MCF 10A (cell line): ENCODE measurements at places on chromosomes 6 and 20.

DNA sequence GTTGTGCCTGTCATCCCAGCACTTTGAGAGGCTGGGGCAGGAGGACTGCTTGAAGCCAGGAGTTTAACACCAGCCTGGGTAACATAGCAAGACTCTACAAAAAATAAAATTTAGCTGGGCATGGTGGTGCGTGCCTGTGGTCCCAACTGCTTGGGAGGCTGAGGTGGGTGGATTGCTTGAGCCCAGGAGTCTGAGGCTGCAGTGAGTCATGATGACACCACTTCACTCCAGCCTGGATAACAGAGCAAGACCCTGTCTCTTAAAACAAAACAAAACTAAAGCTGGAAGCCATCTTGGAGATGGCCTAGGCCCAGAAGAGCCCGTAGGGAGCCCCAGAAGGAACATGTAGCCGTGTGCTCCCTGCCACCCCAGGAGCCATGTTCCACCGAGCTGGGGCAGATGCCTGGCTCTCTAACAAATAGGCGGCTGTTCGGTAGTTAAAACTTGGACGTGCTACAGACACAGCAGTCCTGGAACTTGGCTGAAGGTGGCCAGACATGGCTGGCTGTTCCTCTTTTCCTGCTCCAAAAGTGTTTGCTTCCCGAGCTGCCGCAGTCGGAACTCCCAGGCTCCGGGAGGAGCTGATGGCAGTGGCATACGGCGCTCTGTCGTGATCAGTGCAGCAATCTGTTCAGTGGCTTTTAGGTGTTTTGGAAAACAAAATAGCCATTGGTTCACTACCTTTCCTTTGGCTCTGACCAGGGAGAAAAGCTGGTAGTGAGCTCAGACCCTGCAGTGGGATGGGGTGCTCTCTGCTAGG is 37.0 kb downstream of the DYNLT1 start:
- no peak for DNase-seq

DNA sequence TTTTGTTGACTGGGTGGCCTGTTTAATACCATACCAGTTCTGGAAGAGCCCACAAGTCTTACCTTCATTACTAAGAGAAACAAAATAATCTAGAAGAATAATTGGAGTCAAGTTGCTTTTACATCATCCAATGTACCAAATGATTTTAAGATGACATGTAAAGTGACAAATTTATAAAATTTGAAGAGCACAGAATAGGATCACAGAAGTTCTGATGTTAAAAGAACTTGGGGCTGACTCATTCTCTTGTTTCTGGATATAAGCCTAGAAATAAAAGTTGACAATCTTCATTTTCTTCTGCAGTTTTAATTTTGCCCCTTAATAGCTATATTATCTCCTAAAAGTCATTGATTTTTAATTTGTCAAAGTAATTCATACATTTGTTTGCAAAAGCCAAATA is 317.5 kb upstream of the MARCKS start:
- no peak for DNase-seq

DNA sequence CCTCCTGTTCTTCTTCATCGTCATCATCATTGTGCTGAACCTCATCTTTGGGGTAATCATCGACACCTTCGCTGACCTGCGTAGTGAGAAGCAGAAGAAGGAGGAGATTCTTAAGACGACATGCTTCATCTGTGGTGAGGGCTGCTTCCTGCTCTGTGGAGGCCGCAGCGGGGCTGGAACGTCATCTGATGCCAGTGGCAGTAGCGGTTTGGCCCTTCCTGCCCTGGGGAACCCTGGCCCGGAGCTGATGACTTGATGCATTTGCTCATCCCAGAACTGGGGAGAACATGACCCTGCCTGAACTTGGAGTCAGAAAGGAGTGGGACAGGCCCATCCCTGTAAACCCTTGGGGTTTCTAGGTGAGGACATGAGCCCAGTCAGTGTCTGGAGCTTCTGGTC is 18.7 kb downstream of the UQCC2 start:
- DNase-seq: no peak

DNA sequence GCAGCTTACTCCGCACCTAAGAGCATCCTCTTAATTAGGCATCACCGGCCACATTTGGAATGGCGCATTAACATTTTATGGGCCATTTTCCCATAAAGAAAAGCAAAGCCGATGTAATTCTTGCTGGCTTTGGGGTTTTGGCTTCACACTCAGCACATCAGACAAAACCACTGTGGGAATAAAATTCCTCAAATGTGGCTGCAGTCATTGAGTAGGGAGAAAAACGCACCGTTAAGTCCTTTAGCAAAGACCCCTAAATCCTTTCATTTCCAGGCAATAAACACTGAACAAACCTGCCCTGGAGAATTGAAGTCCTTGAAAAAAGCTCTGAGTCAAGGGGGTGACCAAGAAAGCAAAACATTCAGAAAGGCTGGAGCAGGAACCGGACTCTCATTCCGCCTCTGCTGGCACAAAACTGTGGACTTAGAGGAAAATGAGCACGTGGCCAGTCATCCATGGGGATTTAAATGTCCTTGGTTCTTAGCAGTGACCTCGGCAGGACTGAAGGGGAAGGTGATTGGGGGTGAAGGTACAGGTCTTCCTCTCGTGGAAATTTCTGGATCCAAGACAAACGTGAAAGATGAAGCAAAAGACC is 102.9 kb downstream of the CDH4 start:
- no peak for DNase-seq

GRCh38 chr6:33723371-33724085 is 12.0 kb upstream of the UQCC2 start:
- DNase-seq: no peak

GRCh38 chr20:43528258-43528875 is 20.9 kb downstream of the L3MBTL1 start:
- no peak for DNase-seq

DNA sequence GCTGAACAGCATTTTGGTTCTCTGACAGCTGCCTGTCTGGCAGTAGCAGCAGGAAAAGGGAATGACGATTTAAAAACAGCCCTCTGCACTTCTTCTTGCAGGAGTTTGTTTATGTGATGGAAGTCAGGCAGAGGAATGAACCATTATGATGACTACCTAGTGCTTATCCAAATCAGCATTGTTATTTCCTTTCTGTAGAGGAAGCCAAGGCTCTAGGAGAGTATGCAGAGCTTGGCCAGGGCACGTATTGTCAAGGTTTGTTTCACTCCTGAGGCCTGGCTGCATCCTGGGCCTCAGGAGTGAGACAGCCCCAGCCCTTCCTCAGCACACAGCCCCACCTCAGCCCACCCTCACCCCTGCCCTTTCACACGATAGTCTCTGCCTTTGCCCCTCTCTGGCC is 68.5 kb downstream of the FAM229B start:
- no peak for DNase-seq

- no peak for DNase-seq
Observed at GRCh38 chr20:55793986-55794385, 211.3 kb downstream of the CBLN4 start.

- peak; percentile 56 for DNase-seq
Observed at GRCh38 chr6:43308101-43308989, at the start of gene CRIP3. TSS of gene CRIP3 (minus strand) at chr6:43308826. CDS start at chr6:43308792, 34 bp downstream.

GRCh38 chr6:105753207-105753606 is 332.9 kb upstream of the PRDM1 start:
- DNase-seq: peak; percentile 54

DNA sequence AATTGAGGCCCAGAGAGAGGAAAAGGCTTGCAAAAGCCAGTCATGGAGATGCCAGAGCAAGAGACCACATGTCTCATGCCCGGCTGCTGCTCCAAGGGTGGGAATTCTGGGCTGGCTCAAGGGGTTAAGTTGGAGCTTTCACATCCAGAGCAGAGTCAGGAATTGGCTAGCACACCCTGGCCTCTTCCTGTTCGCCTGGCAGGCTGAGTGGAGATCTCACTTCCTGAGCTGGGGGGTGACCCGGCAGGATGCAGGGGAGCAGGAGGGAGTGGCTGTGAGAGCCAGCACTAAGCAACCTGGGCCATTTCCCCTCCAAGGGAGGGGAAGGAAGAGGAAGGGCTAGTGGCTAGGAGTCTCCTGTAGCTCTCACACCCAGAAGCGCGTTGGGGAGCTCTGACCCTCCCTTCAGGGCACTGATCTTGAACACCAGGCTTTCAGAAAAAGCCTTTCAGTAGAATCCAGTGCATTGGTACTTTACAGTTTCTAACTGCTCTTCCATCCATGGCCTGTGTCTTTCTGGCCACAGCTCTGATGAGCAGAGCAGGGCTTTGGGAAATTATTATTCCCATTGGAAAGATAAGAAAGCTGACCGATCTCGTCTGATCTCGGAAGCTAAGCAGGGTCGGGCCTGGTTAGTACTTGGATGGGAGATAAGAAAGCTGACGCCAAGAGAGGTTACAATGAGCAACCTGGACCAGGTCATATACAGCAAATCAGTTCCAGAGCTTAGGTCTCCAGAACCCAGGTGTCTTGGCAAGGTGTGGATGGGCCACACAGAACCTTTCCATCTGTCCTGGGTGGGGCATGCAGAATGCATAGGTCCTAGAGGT is 2.2 kb upstream of the CCM2L start:
- DNase-seq: no peak

DNA sequence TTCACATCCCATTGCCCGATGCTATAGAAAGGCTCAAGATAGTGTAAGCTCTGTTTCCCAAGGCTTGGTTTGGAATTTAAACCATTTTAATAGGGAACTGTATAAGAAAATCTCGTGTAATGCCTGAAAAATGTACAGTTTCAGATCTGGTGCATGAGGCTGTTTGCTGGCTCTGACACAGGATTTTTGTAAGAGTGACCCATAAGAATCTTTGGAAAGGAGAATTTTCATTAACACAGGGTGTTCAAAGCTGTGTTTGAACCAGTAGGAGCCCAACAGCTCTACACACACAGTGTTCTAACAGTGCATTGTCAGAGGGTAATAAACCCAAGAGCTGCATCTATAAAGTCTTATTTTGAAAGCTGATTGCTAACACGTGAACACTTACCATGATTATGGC is 293.5 kb downstream of the PRL start:
- DNase-seq: no peak

GRCh38 chr20:49518576-49518975 is 36.1 kb upstream of the KCNB1 start:
- DNase-seq: no peak

DNA sequence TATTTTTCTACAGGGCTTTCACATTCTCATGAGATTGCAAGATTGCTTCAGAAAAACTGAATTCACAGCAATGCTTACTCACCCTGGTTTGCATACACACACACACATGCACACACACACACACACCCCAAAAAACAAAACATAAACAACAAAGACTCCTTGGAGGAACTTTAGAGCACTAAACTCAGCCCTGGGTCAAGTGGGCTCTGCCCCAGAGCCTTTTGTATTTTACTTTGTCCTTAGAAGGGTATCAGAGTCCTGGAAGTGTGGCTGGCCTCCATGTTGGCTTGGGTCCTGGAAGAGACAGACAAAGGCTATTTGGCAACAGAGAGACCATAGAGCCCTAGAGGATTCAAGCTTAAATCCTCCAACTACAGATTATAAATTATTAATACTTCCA is 8.0 kb upstream of the CST9 start:
- DNase-seq: no peak

DNA sequence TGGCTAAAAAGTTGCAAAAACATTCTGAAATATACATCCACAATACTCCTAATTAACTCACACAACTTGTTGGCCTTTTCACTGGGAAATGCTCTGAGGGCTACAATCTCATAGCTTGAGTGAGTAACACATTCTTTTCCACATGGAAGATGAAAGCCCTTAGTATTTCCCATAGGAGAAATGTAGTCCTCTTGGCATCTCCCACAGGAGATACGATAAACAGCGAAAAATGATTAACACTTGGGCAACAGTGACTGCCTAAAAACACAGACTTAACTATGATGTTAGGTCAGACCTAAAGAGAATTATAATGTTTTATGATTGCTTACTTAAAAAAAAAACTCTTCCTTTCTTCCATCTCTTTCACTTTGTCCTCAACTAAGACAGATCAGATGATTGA is 9.0 kb downstream of the MYLK4 start:
- no peak for DNase-seq

GRCh38 chr6:66900133-66901083 is 1193.4 kb upstream of the EYS start:
- no peak for DNase-seq

GRCh38 chr6:45123023-45123422 is 205.1 kb upstream of the RUNX2 start:
- no peak for DNase-seq

GRCh38 chr6:132041706-132042105 is 90.5 kb upstream of the CCN2 start:
- DNase-seq: no peak

DNA sequence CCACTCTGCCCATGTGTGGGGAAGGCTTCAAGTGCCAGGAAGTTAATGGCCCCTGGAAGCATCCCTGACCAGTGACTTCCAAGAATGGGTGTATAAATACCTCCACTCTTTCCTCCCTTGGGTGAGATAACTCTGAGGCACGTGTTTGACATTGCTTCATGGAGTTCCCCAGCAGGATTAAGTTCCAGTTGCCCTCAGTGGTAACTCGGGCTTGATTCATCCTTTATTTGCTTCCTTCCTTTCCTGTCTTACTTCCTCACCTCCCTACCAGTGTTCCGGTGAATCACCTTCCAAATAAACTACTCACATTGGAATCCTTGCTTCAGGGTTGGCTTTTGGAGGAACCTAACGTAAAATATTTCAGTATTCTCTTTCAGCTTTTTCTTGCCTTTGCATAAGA is 84.6 kb upstream of the JAG1 start:
- peak; percentile 45 for DNase-seq

DNA sequence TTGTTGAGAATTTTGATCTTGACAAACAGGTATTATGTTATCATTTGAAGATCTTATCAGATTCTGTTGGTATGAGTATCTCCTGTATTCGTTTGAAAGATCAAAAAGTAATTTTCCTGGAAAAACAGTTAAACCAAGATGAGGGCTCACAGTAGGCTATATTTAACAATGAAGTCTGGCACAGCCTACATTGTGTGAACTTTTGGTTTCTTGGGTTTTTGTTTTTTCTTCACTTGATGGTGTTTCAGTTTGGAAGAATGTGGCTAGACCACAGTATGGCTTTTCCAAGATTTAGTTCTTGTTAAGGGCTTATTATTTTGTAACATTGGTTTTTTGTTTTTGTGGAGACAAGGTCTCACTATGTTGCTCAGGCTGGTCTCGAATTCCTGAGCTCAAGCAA is 306.4 kb downstream of the CDKAL1 start:
- DNase-seq: no peak

GRCh38 chr20:1010659-1011058 is 8.5 kb upstream of the RSPO4 start:
- DNase-seq: no peak

- DNase-seq: no peak
Observed at GRCh38 chr6:65680232-65680631, 26.8 kb downstream of the EYS start.
